PC-3 (cell line): ENCODE measurements at places on chromosomes 2 and 18. TPM values are rescaled to one million over a fixed set of nuclear protein-coding genes. Genes with fewer than 3 reads are reported as not detected.
A peak's percentile ranks its signal among the peaks of the same experiment; 100 is the strongest.

- H3K27ac ChIP-seq, result no peak overlapping the region
- H3K27me3 ChIP-seq, result no peaks in the 10 kb centered on the region
- no peaks in the 10 kb centered on the region for H3K36me3 ChIP-seq
- H3K4me3 ChIP-seq, result no peak overlapping the region
Measured at GRCh38 chr2:196341277-196341841, 170.0 kb upstream of the STK17B start.

GRCh38 chr2:100840519-100840918, 20.6 kb downstream of the NPAS2 start:
- no peaks in the 10 kb centered on the region for H3K27me3 ChIP-seq
- no peak overlapping the region for H3K27ac ChIP-seq
- peaks cover 38% of the 10 kb centered on the region for H3K36me3 ChIP-seq
- DNase-seq, result no peak
- no peak overlapping the region for H3K4me3 ChIP-seq
- no peaks in the 10 kb centered on the region for H3K4me1 ChIP-seq

GRCh38 chr2:210557721-210558120, 1.3 kb downstream of the CPS1 start:
- DNase-seq, result no peak
- no peaks in the 10 kb centered on the region for H3K36me3 ChIP-seq
- H3K27me3 ChIP-seq, result no peaks in the 10 kb centered on the region
- H3K4me1 ChIP-seq, result no peaks in the 10 kb centered on the region
- H3K4me3 ChIP-seq, result no peak overlapping the region

DNA sequence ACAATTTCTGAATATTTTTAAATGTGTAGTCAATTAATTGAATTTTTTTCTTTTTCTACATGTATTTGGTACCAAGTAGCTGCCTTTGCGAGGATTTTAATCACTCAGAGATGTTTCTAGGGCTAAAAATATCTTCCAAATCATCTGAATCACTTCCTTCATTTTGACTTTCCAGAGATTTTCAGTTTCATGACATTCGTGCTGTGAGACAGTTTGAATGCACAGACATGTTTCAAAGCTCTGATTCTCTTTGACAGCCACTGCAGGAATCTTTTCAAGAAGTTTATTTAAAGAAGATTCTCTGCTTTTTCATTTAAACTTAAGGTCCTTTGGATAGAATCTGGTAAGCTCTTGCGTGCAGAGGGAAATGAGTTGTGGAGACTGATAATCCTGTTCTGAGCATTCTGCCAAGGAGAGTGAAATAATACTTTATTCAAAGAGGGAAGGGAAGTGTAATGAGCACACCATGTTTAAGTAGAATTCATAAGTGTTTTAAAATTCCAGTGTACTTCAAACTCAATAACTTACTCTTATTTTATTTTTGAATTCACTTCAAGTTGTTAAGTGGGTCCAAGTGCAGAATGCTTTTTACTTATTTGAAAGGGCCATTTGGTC, 9.7 kb downstream of the CYBRD1 start:
- H3K36me3 ChIP-seq, result no peaks in the 10 kb centered on the region
- H3K4me1 ChIP-seq, result no peaks in the 10 kb centered on the region
- peaks cover 10% of the 10 kb centered on the region for H3K27me3 ChIP-seq
- no peak for DNase-seq

The SERPINB7 gene
- 71.9 and 74.5 TPM in 2 replicates for total RNA-seq

GRCh38 chr2:75199428-75200011, at the start of gene TACR1:
Gene TACR1, minus strand, starts transcription at chr2:75199520. Its CDS starts 586 bp downstream, at chr2:75198934.
- no peaks in the 10 kb centered on the region for H3K36me3 ChIP-seq
- H3K27me3 ChIP-seq, result peaks cover 84% of the 10 kb centered on the region
- peak within 1 kb of the TSS; percentile 56 for H3K4me3 ChIP-seq

DNA sequence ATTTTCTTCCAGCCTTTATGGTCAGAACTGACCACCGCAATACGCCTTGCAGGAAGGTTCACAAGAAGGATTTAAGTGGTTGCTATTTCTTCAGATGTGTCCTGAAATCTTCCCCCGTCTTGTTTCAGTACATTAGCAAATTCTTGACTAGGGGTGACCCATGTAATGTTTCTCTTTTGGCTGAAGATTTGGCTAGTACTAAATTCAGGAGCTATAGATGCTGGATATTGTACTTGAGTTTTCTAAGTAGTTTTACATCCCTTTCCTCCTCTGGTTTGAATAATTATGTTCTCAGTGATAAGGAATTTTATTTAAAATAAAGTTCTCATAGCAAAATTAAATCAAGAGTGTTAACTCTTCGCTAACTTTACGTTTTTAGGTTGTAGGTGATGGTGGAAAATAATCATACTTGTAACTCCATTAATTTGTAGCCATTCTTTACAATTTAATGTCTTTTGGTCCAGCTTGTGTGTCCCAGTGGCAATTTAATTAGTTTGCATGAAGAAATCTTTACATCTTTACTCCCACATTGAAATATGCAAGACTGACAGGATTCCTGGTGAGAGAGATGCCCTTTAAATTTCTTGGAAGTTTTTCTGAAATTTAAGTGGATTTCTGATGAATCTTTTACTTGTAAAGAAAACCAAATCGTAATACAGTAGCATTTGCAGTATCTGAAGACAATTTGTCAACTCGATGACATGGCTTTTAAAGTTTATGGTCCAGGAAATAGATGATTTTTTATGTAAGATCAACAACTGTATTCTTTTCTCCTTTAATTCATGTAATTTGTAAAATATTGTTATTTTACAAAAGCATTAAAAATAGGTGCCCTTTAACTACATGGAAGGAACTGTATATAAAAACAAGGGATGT, 2.8 kb downstream of the PHLPP1 start:
- H3K4me1 ChIP-seq, result peaks cover 27% of the 10 kb centered on the region
- DNase-seq, result peak; percentile 13
- no peaks in the 10 kb centered on the region for H3K36me3 ChIP-seq
- H3K27me3 ChIP-seq, result no peaks in the 10 kb centered on the region
- peak overlapping the region; percentile 84 for H3K4me3 ChIP-seq

DNA sequence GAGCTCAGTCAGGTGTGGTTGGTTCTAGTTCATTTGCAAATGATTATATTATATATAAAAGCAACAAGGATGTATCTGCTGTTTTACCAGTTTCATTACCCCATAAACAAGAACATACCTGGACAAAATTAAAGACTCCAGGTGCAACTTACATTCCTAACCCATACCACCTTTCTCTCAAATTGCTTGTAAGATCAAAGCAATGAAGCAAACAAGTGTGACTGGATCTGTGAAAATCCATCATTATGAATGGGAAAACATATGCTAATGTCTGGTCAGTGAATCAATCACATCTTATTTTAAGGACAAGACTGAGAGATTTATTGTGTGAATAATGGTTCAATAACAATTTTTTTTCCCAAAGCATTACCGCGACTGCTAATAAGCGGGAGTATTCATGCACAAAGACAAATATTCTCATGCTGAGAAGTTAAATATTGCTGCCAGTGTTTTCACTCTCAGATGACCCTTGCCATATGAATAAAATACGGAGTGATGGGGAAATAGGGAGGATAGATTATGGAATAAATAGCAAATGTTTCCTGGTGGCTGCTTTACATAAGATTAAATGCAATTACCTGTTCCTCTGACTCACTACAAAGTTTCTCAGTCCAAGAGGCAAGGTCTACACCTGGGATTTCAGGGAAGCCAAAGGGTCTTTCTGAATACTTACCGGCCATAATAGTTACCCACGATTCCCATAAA, 59.3 kb downstream of the WDR75 start:
- H3K27me3 ChIP-seq, result no peaks in the 10 kb centered on the region
- no peaks in the 10 kb centered on the region for H3K4me1 ChIP-seq
- H3K36me3 ChIP-seq, result no peaks in the 10 kb centered on the region
- no peak for DNase-seq

The SULT1C2 gene
- not detected in 2 replicates for total RNA-seq

GRCh38 chr2:109210431-109211200, 81.6 kb downstream of the SH3RF3 start:
- peak; percentile 44 for DNase-seq
- H3K27me3 ChIP-seq, result no peaks in the 10 kb centered on the region
- H3K4me1 ChIP-seq, result peaks cover 62% of the 10 kb centered on the region
- peak overlapping the region; percentile 93 for H3K27ac ChIP-seq
- H3K36me3 ChIP-seq, result no peaks in the 10 kb centered on the region

- no peak overlapping the region for H3K27ac ChIP-seq
- DNase-seq, result no peak
- H3K27me3 ChIP-seq, result no peaks in the 10 kb centered on the region
- no peaks in the 10 kb centered on the region for H3K4me1 ChIP-seq
- H3K4me3 ChIP-seq, result no peak overlapping the region
- no peaks in the 10 kb centered on the region for H3K36me3 ChIP-seq
Measured at GRCh38 chr2:239950144-239951128, 74.7 kb downstream of the NDUFA10 start.

DNA sequence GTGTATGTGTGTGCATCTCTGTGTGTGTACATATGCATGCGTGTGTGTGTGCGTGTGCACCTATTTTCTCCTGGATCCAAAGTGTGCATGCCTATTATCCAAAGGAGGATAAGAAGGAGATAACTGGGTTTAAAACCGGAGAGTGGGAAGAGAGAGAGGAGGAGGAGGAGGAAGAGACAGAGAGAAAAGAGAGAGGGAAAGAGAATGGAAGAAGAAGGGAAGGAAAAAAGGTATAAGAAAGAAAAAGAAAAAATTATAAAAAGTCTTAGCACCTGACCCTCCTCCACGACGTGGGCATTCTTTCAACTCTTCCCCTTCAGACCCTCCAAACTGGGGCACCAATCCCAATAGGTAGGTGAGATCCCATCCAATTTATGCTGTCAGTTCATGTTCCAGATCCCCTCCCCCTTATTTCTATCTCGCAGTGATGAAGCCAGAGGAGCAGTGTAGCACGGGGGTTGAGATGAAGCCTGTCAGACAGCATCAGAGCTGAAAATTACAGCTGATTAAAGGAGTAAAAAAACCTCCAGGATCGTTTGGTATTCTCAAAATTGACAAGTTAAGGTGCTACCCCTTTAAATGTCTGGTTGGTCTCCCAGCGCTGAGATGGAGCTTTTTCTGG, 386.7 kb upstream of the ATP5MC3 start:
- H3K27me3 ChIP-seq, result peaks cover 85% of the 10 kb centered on the region
- DNase-seq, result no peak
- no peak overlapping the region for H3K27ac ChIP-seq
- H3K36me3 ChIP-seq, result no peaks in the 10 kb centered on the region
- H3K4me3 ChIP-seq, result no peak overlapping the region
- H3K4me1 ChIP-seq, result no peaks in the 10 kb centered on the region

The THAP4 gene
- total RNA-seq, result 75.1 and 102 TPM in 2 replicates

DNA sequence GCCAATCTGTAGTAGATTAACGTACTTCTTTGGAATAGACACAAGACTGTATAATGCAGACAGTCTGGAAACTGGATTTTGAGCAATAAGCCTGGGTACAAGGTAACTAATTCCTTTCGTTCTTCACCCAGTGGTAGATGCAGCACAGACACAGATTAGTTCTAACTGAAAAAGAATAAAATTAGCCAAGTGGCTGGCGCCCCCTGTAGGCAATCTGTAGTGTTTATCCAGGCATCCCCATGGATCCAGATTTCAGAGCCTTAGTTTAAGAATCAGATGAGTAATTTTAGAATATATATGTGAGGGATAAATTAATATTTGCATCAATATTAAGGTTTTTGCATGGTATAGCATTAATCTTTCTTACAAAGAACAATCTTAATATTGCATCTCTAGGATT, 563.9 kb downstream of the DCC start:
- no peak overlapping the region for H3K27ac ChIP-seq
- no peak overlapping the region for H3K4me3 ChIP-seq
- H3K36me3 ChIP-seq, result no peaks in the 10 kb centered on the region
- peak; percentile 25 for DNase-seq
- no peaks in the 10 kb centered on the region for H3K4me1 ChIP-seq

The TNS1 gene
- 1.0 and 1.5 TPM in 2 replicates for total RNA-seq

GRCh38 chr2:18519914-18520450, 40.5 kb downstream of the RDH14 start:
- no peak for DNase-seq
- no peak overlapping the region for H3K27ac ChIP-seq
- no peak overlapping the region for H3K4me3 ChIP-seq
- peaks cover 35% of the 10 kb centered on the region for H3K4me1 ChIP-seq
- no peaks in the 10 kb centered on the region for H3K36me3 ChIP-seq

DNA sequence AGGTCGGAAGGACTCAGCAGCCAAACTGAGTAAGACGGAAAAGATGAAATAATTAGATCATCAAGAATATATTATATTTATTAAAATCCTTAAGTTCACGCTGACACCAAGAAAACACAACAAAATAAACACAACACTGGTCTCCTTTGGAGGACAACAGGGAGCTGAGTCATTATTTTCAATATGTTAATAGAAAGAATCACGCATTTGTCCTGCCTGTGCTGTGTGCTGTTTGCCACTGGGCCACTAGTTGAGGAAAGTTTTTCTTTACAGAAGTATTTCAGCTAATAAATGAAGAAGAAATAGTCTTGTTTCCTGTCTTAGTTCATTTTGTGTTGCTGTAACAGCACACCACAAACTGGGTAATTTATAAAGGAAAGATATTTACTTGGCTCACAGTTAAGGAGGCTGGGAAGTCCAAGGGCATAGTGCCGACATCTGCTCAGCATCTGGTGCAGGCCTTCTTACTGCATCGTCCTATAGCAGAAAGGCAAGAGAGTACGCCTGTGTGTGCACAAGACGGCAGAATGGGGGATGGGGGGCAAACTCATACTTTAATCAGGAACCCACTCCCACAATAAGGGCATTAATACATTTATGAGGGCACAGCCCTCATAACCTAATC, 88.0 kb downstream of the TCF7L1 start:
- H3K36me3 ChIP-seq, result no peaks in the 10 kb centered on the region
- H3K4me1 ChIP-seq, result no peaks in the 10 kb centered on the region
- H3K4me3 ChIP-seq, result no peak overlapping the region
- H3K27me3 ChIP-seq, result no peaks in the 10 kb centered on the region

The CIB4 gene
- not detected in 2 replicates for total RNA-seq

The TMEM163 gene
- total RNA-seq, result 0.12 and 0.47 TPM in 2 replicates

The RSAD2 gene
- total RNA-seq, result 0.35 and 2.1 TPM in 2 replicates

- peak overlapping the region; percentile 95 for H3K27ac ChIP-seq
- H3K4me3 ChIP-seq, result peak overlapping the region; percentile 81
- DNase-seq, result peak; percentile 24
- peaks cover 28% of the 10 kb centered on the region for H3K4me1 ChIP-seq
- H3K27me3 ChIP-seq, result no peaks in the 10 kb centered on the region
Measured at GRCh38 chr2:177264209-177264692, 276 bp downstream of the NFE2L2 start.

DNA sequence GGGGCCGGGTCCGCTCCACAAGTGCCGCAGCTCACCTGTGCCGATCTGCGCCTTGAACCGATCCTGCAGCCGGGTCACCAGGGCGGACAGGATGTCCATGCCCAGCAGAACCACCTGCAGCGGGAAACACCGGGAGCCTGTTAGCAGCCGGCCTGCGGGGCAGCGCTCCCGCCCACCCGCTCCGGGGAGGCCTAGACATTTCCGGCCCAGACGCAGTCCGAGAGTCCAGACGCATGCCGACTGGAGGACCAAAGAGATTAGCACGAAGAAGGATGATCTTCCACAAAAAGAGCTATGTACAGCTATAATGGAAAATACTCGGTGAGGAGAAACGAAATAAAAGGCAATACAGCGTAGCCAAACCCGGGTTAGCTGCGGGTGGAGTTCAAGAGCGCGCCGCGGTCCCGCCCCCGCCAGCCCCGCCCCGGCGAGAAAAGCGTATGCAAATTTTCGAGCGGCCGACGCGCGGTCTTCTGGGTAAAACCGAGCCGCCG, 421 bp upstream of the RNU4ATAC start:
- peak overlapping the region; percentile 94 for H3K4me3 ChIP-seq
- H3K36me3 ChIP-seq, result peaks cover 3% of the 10 kb centered on the region; the same call in 1 of the 2 replicates
- peaks cover 29% of the 10 kb centered on the region for H3K4me1 ChIP-seq

GRCh38 chr18:77058290-77058835, 74.2 kb downstream of the MBP start:
- H3K4me1 ChIP-seq, result peaks cover 43% of the 10 kb centered on the region
- peaks cover 20% of the 10 kb centered on the region for H3K36me3 ChIP-seq
- no peaks in the 10 kb centered on the region for H3K27me3 ChIP-seq
- no peak overlapping the region for H3K27ac ChIP-seq
- no peak for DNase-seq

GRCh38 chr2:190270298-190270697, 49.3 kb downstream of the HIBCH start:
- H3K27me3 ChIP-seq, result no peaks in the 10 kb centered on the region
- H3K4me1 ChIP-seq, result peaks cover 24% of the 10 kb centered on the region
- peaks cover 5% of the 10 kb centered on the region; the same call in 1 of the 2 replicates for H3K36me3 ChIP-seq

The DSG1 gene
- not detected in 2 replicates for total RNA-seq
